ENCODE measurements at places on chromosomes 3 and 15. TPM values are rescaled to one million over a fixed set of nuclear protein-coding genes. Genes with fewer than 3 reads are reported as not detected.
A peak's percentile ranks its signal among the peaks of the same experiment; 100 is the strongest.

DNA sequence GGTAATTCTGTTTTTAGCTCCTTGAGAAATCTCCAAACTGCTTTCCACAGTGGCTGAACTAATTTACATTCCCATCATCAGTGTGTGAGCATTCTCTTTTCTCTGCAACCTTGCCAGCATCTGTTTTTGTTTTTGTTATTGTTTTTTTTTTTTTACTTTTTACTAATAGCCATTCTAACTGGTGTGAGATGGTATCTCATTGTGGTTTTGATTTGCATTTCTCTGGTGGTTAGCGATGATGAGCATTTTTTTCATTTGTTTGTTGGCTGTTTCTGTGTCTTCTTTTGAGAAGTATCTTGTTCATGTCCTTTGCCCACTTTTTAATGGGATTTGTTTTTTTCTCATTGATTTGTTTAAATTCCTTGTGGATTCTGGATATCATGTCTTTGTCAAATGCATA lies 129.7 kb upstream of the ABHD17C start:
- H3K4me3 ChIP-seq: no peak overlapping the region
- H3K36me3 ChIP-seq: no peaks in the 10 kb centered on the region
- H3K27ac ChIP-seq: no peak overlapping the region
- DNase-seq: no peak
- H3K27me3 ChIP-seq: peaks cover 27% of the 10 kb centered on the region
- peaks cover 3% of the 10 kb centered on the region for H3K4me1 ChIP-seq

- H3K27me3 ChIP-seq: peaks cover 39% of the 10 kb centered on the region
- peaks cover 13% of the 10 kb centered on the region for H3K4me1 ChIP-seq
- peak overlapping the region; percentile 50 for H3K4me3 ChIP-seq
- DNase-seq: no peak
- no peak overlapping the region for H3K27ac ChIP-seq
These were observed 936 bp downstream of the KIF7 start for GRCh38 chr15:89654301-89654761.

GRCh38 chr15:63195569-63196015 lies 6.2 kb downstream of the RAB8B start:
- peaks cover 87% of the 10 kb centered on the region for H3K4me1 ChIP-seq
- H3K36me3 ChIP-seq: peaks cover 22% of the 10 kb centered on the region
- no peaks in the 10 kb centered on the region for H3K27me3 ChIP-seq
- peak overlapping the region; percentile 68 for H3K27ac ChIP-seq

GRCh38 chr3:17894434-17895060 lies 152.1 kb upstream of the TBC1D5 start:
- no peaks in the 10 kb centered on the region for H3K27me3 ChIP-seq
- no peaks in the 10 kb centered on the region for H3K4me1 ChIP-seq
- H3K27ac ChIP-seq: no peak overlapping the region
- DNase-seq: peak; percentile 47
- no peaks in the 10 kb centered on the region for H3K36me3 ChIP-seq
- H3K4me3 ChIP-seq: no peak overlapping the region

DNA sequence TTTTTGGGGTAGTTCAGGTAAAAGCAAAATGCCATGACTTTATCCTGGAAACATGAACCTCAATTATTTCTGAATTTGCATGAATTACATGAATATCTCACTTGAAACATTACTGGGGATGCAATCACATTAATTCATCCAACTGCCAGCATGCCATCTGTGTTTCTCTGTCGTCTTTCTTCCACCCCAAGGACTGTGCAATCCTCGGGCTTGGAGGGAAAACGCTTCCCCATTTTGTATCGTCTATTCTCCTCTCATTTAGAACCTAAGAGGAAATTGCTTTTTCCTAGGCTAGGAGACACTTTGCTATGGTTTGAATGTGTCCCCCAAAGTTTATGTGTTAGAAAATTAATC lies 109.4 kb downstream of the SQOR start:
- H3K4me3 ChIP-seq: no peak overlapping the region
- H3K27me3 ChIP-seq: peaks cover 1% of the 10 kb centered on the region
- no peak overlapping the region for H3K27ac ChIP-seq
- H3K4me1 ChIP-seq: no peaks in the 10 kb centered on the region
- DNase-seq: no peak

DNA sequence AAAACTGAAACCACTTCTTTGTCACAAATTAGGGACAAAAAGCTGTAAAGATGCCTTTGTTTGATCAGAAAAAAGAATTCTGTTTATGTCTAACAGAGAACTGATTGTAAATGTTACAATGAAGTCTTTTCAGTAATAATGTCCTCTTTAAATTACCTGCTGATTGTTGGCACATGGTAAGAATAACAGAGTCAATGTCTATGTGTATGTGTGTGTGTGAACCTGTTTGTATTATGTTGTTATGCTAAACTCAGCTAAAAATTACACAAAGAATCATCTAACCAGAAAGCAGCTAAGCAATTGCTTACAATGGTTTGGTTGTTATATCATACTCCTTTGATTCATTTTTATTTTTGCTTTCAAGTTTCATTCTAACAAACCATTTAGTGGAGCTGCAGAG lies 159.1 kb upstream of the PDZRN3 start:
- DNase-seq: no peak
- H3K4me3 ChIP-seq: no peak overlapping the region
- no peaks in the 10 kb centered on the region for H3K36me3 ChIP-seq
- no peaks in the 10 kb centered on the region for H3K4me1 ChIP-seq

DNA sequence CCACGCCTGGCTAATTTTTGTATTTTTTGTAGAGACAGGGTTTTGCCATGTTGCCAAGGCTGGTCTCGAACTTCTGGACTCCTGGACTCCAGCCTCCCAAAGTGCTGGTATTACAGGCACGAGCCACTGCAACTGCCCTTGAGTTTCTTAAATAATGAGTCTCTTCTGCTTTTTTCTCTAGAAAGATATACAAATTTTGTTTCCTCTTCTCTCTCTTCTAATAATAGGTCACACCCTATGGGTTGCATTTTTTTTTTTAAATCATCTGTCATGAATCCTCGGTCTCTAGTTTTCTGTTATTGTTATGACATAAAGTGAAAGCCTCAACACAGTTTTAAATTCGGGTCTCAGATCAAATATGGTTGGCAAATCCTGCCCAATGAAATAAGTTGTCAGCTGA lies 111.2 kb downstream of the IL12A start:
- no peaks in the 10 kb centered on the region for H3K36me3 ChIP-seq
- no peaks in the 10 kb centered on the region for H3K4me1 ChIP-seq
- no peak for DNase-seq
- no peak overlapping the region for H3K27ac ChIP-seq

GRCh38 chr3:53845881-53846133 lies 412 bp downstream of the CHDH start:
- peaks cover 40% of the 10 kb centered on the region for H3K27me3 ChIP-seq
- H3K36me3 ChIP-seq: no peaks in the 10 kb centered on the region
- H3K4me1 ChIP-seq: peaks cover 2% of the 10 kb centered on the region
- no peak overlapping the region for H3K27ac ChIP-seq
- peak overlapping the region; percentile 51 for H3K4me3 ChIP-seq

DNA sequence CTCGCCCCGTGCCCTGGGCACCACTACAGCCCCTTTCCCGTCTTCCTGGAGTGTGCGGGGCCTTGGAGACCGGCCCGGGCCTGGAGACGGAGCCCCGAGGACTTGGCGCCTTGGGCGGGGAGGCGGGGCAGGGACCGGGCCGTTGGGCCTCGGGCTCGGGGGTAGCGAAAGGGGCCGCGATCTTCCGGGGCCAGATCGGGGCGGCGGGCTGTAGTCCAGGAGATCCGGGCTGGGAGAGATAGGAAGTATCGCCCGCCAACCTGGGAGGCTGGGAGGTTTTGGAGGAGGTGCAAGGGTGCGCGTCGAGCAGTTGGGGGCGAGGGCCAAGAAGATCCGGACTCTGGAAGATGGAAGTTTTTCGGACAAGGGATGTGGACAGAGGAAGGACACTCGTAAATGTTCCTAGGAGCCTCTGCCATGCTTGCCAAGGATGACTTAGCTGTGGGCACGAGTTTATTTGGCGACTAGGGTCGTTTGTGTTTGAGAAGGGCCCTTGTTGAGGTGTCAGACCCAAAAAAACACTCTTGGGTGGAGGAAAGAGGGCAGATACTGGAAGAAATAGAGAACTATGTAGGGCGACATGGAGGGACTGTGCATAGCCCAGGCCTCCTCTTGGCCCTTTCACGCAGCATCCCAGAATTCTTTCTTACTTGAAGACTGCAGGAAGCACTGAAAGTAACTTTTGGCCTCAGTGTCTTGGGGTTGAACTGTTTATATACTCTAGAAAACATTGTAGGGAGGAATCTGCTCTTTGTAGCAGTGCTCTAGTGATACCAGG lies 712 bp downstream of the RTF1 start:
- no peaks in the 10 kb centered on the region for H3K27me3 ChIP-seq
- peaks cover 8% of the 10 kb centered on the region for H3K36me3 ChIP-seq
- peaks cover 40% of the 10 kb centered on the region for H3K4me1 ChIP-seq
- H3K4me3 ChIP-seq: peak overlapping the region; percentile 88

DNA sequence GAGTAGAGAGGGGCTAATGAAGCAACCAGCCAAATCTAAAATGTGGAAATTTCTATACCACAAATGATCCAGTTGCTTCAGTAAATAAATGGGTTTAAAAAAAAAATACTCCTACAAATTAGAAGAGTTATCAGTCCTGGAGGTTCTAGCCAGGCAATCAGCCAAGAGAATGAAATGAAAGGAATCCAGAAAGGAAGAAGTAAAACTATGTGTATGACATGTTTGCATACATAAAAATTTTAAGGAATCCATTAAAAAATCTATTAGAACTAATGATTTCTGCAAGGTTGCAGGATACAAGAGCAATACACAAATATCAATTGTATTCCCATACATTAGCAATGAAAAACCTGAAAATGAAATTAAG lies 9.6 kb downstream of the MESP2 start:
- H3K4me1 ChIP-seq: peaks cover 16% of the 10 kb centered on the region
- no peak overlapping the region for H3K27ac ChIP-seq
- no peak for DNase-seq

DNA sequence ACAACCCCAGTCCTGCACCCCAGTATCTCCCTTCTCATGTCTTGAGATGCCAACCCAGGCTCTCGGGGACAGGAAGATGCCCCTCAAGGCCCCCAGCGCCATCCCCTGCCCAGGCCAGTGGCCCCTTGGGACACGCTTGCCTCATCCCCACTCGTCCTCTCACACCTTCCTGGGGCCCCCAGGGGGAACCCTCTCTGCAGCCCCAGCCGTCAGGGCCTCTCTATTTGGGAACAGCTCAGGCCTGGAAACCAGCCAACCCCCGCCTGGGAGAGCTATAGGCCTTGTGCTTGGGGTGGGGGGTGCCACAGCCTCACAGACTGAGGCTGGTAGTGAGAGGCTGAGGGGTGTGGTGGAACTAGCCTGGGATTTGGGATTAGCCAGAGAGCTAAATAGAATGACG lies 7.8 kb downstream of the LINGO1 start:
- DNase-seq: no peak
- no peaks in the 10 kb centered on the region for H3K4me1 ChIP-seq
- H3K27ac ChIP-seq: no peak overlapping the region

DNA sequence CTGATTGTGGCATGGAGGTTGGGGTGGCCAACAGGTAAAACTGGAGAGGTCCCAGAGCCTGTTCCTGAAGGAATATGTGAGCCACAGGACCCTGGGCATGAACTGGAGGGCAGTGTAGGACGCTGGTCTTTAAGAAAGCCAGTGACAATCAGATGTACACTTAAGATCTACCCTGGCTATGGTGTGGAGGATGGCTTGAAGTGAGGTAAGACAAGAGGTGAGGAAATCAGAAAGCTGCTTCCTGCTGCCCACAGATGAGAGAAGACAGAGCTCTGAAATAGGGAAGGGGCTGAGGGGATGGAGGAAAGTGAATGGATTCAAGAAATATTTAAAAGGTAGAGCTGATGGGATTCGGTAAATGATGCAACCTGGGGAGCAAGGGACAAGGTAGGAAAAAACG lies 22.7 kb upstream of the KLHL6 start:
- H3K27ac ChIP-seq: no peak overlapping the region
- H3K4me3 ChIP-seq: no peak overlapping the region
- DNase-seq: no peak
- no peaks in the 10 kb centered on the region for H3K27me3 ChIP-seq
- peaks cover 14% of the 10 kb centered on the region for H3K4me1 ChIP-seq

SHC4 gene
- total RNA-seq: 1.9 TPM

NFKBIZ gene
- 65.9 TPM for total RNA-seq

FBXO22 gene
- total RNA-seq: 66.7 TPM

ZNF501 gene
- 1.5 TPM for total RNA-seq

ANKRD63 gene
- total RNA-seq: not detected
